Muscle of arm (tissue), 14 donors: ENCODE measurements at places on chromosomes 1 and 21. TPM values are rescaled to one million over a fixed set of nuclear protein-coding genes. Genes with fewer than 3 reads are reported as not detected.

GRCh38 chr1:201013991-201014815 lies 9.3 kb downstream of the KIF21B start:
- DNase-seq: no peak

DNA sequence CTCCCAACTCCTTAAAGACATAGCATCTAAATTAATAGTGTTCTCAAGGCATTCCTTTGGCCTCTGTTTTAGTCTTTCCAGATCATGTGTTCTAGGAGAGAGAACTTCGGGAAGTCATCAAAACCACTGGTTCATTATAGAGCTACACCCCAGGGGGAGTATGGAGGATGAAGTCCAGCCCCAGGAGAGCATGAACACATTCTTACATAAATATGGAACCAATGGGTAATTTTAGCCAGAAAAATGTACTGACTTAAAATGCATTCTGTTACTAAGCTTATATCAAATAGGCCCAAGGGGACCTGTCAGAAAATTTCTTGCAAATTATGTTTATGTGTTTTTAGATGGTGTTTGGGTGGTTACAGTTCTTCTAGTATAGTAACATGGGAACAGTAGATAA lies 165.2 kb downstream of the NTMT2 start:
- no peak for DNase-seq

DNA sequence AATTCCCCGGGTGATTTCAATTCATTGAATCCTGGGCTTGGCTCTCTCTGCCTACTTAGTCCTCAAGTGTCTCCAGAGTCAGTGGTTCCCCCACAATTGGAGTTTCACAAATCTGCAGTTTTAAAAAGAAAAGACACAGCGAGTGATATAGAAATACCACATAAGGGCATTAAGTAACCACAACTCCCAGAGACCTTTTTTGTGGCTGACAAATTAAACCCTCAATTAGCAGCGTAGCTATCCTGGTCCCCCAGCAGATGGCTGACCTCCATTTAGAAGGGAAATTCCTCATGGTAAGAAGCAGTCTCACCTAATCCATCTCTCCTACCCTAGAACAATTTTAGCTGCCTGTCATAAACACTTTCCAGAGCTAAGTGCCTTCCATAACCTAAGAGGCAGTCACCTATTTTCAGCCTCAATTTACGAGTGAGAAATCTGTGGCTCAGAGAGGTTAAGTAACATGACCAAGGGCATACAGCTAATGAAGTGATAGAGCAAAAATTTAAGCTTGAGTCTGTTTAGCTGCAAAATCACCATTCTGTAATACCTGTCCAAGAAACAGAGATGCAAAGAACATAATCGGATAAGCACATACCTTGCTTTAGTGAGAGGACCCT lies 56.0 kb upstream of the NBPF3 start:
- DNase-seq: no peak

GRCh38 chr1:231233735-231234417 lies 7.1 kb upstream of the GNPAT start:
- DNase-seq: no peak

Gene LRRIQ3
- polyA plus RNA-seq: 0.32 TPM

Gene TAL1
- 4.2 TPM for polyA plus RNA-seq

Gene CD53
- polyA plus RNA-seq: 6.5 TPM

Gene CNKSR1
- 12.6 TPM for polyA plus RNA-seq
